ENCODE measurements at places on chromosomes 13 and 19.

GRCh38 chr19:48635263-48635965, 1.8 kb downstream of the DBP start:
- H3K4me1 ChIP-seq = peaks cover 43% of the 10 kb centered on the region
- H3K27ac ChIP-seq = peak overlapping the region; percentile 56
- no peaks in the 10 kb centered on the region for H3K27me3 ChIP-seq
- H3K4me3 ChIP-seq = peak overlapping the region; percentile 68

DNA sequence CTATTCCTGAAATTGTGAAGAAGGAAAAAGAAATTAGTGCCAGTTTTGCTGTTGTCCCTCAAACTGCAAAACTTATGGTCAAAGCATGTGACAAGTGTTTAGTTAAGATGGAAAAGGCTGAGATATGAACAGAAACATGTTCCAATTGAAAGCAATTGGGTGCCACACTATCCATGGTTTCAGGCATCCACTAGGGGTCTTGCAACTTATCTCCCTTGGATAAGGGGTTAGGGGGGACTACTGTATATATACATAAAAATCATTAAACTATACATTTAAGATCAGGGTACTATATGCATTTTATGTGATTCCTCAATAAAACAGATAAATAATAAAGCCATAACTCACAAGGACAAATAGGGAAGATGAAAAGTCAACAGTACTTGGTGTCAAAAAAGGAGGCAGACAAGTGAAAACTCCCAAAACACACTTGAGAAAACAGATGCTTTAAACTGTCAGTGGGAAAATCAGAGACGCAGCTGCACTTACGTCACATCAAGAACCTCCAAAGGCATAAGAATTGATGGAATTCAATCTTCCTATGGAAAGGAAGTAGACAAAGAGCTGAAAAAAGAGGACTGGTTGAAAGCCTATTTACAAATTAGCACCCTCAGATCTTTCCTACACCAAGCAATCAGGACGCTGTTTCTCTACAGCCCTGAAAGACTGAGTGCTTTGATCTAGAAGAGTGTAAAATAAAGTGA, 8.1 kb downstream of the SPART start:
- H3K4me3 ChIP-seq = no peak overlapping the region
- DNase-seq = no peak
- H3K4me1 ChIP-seq = peaks cover 2% of the 10 kb centered on the region
- no peaks in the 10 kb centered on the region for H3K27me3 ChIP-seq

GRCh38 chr19:49559928-49560327, 20.4 kb downstream of the NOSIP start:
- peaks cover 5% of the 10 kb centered on the region for H3K4me1 ChIP-seq
- H3K27me3 ChIP-seq = no peaks in the 10 kb centered on the region
- no peak for DNase-seq
- no peak overlapping the region for H3K27ac ChIP-seq
- peaks cover 60% of the 10 kb centered on the region for H3K36me3 ChIP-seq

- H3K4me1 ChIP-seq = peaks cover 3% of the 10 kb centered on the region
- H3K4me3 ChIP-seq = no peak overlapping the region
- no peak overlapping the region for H3K27ac ChIP-seq
- H3K27me3 ChIP-seq = no peaks in the 10 kb centered on the region
Observed at GRCh38 chr13:97003071-97003470, 8.8 kb upstream of the OXGR1 start.

- H3K4me1 ChIP-seq = peaks cover under 1% of the 10 kb centered on the region
- no peaks in the 10 kb centered on the region for H3K27me3 ChIP-seq
- no peaks in the 10 kb centered on the region for H3K36me3 ChIP-seq
- peak; percentile 76 for DNase-seq
Observed at GRCh38 chr19:48403606-48404005, 10.1 kb downstream of the GRIN2D start.

- H3K36me3 ChIP-seq = peaks cover 50% of the 10 kb centered on the region
- no peak overlapping the region for H3K27ac ChIP-seq
- no peak overlapping the region for H3K4me3 ChIP-seq
- no peaks in the 10 kb centered on the region for H3K27me3 ChIP-seq
Observed at GRCh38 chr13:111165241-111166010, 50.3 kb downstream of the ARHGEF7 start.

- H3K27ac ChIP-seq = no peak overlapping the region
- peaks cover 12% of the 10 kb centered on the region for H3K36me3 ChIP-seq
- no peaks in the 10 kb centered on the region for H3K27me3 ChIP-seq
- peaks cover 8% of the 10 kb centered on the region for H3K4me1 ChIP-seq
- peak overlapping the region; percentile 89 for H3K4me3 ChIP-seq
Observed at GRCh38 chr19:34428549-34429285, 536 bp downstream of the UBA2 start.

GRCh38 chr19:13212759-13213330, 62.6 kb downstream of the IER2 start:
- no peak overlapping the region for H3K27ac ChIP-seq
- DNase-seq = peak; percentile 44
- H3K27me3 ChIP-seq = no peaks in the 10 kb centered on the region
- peaks cover 6% of the 10 kb centered on the region for H3K36me3 ChIP-seq

- H3K4me3 ChIP-seq = no peak overlapping the region
- no peaks in the 10 kb centered on the region for H3K36me3 ChIP-seq
- H3K27ac ChIP-seq = no peak overlapping the region
- peaks cover 6% of the 10 kb centered on the region for H3K27me3 ChIP-seq
Observed at GRCh38 chr19:46812977-46813838, 24.8 kb upstream of the SLC1A5 start.

GRCh38 chr19:51441410-51442390, 16.6 kb downstream of the SIGLEC8 start:
- no peak for DNase-seq
- H3K4me3 ChIP-seq = no peak overlapping the region
- H3K27me3 ChIP-seq = no peaks in the 10 kb centered on the region
- H3K36me3 ChIP-seq = no peaks in the 10 kb centered on the region
- no peaks in the 10 kb centered on the region for H3K4me1 ChIP-seq

DNA sequence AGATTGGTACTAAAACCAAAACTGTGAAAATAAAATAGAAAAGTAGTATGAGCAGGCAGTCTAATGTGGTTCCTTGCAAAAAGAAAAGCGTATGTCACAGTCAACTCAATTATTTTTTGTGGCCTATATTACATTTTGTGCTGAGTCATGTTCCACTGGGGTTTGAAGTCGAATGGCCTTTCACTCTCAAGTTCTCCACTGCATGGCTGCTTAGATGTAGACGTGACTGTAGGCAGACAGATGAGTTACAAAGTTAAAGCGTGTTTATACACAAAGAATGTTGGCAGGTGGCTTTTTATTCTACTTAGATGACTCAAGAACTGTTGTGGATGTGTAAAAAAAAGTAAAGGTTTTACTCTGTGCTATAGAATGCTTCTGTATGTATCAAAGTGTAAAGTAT, 133.9 kb downstream of the SLITRK6 start:
- H3K36me3 ChIP-seq = no peaks in the 10 kb centered on the region
- H3K27me3 ChIP-seq = no peaks in the 10 kb centered on the region
- H3K27ac ChIP-seq = no peak overlapping the region
- DNase-seq = peak; percentile 39
- no peak overlapping the region for H3K4me3 ChIP-seq

- no peaks in the 10 kb centered on the region for H3K4me1 ChIP-seq
- no peak for DNase-seq
- H3K27me3 ChIP-seq = no peaks in the 10 kb centered on the region
- no peak overlapping the region for H3K4me3 ChIP-seq
- H3K36me3 ChIP-seq = no peaks in the 10 kb centered on the region
Observed at GRCh38 chr13:54110597-54110996, 1082.0 kb downstream of the OLFM4 start.

GRCh38 chr13:36763126-36763722, 55.8 kb upstream of the RFXAP start:
- no peak for DNase-seq
- H3K27me3 ChIP-seq = no peaks in the 10 kb centered on the region
- no peaks in the 10 kb centered on the region for H3K4me1 ChIP-seq
- H3K27ac ChIP-seq = no peak overlapping the region

DNA sequence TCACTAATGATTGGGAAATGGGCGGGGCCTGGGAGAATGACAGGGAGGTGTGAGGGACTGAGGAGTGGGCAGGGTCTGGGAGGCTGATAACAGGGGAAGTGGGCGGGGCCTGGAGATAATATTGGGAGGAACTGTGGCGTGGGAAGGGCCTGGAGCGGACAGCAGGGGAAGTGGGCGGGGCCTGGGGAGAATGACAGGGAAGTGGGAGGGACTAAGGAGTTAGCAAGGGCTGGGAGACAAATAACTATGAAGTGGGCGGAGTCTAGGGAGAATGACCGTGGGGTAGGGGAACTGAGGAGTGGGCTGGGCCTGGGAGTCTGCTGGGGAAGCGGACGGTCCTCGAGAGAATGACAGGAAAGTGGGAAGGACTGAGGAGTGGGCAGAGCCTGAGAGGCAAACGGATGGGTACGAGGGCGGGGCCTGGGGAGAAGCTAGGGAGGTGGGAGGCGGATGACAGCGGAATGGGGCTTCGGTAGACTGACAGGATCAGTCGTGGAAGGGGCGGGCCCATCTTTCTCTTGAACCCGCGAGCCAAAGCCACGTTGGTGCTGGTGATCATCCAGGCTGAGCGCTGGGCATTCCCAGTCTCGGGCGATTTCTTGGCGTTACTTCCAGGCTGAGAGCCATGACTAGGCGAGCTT, 14.0 kb upstream of the TUBB4A start:
- H3K27ac ChIP-seq = peak overlapping the region; percentile 56
- H3K27me3 ChIP-seq = no peaks in the 10 kb centered on the region
- H3K4me1 ChIP-seq = peaks cover 21% of the 10 kb centered on the region
- DNase-seq = peak; percentile 91
- H3K36me3 ChIP-seq = no peaks in the 10 kb centered on the region

- H3K4me3 ChIP-seq = peak overlapping the region; percentile 14
- no peaks in the 10 kb centered on the region for H3K27me3 ChIP-seq
- no peak for DNase-seq
- peak overlapping the region; percentile 47 for H3K27ac ChIP-seq
- peaks cover 32% of the 10 kb centered on the region for H3K4me1 ChIP-seq
- H3K36me3 ChIP-seq = peaks cover 24% of the 10 kb centered on the region
Observed at GRCh38 chr19:2428321-2428690, 920 bp upstream of the TIMM13 start.

DNA sequence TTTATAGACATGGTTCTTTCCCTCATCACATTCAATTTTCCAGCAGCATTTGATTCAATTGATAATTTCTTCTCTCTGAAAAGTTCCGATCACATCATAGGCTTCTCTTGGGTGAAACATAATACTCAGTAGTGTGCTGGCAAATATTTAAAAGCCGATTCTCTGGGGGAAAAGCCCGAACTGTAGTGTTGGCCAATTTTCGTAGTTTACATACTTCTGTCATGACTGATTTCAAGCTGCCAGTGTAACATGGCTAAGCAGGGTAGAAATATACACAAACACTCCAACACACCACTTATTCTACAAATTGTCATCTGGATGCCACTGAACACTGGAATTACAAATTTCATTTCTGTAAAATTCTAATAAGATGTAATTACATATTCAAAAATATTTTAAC, 56.1 kb upstream of the FREM2 start:
- H3K4me1 ChIP-seq = no peaks in the 10 kb centered on the region
- peak; percentile 73 for DNase-seq
- H3K36me3 ChIP-seq = no peaks in the 10 kb centered on the region
- no peak overlapping the region for H3K4me3 ChIP-seq
- no peak overlapping the region for H3K27ac ChIP-seq

DNA sequence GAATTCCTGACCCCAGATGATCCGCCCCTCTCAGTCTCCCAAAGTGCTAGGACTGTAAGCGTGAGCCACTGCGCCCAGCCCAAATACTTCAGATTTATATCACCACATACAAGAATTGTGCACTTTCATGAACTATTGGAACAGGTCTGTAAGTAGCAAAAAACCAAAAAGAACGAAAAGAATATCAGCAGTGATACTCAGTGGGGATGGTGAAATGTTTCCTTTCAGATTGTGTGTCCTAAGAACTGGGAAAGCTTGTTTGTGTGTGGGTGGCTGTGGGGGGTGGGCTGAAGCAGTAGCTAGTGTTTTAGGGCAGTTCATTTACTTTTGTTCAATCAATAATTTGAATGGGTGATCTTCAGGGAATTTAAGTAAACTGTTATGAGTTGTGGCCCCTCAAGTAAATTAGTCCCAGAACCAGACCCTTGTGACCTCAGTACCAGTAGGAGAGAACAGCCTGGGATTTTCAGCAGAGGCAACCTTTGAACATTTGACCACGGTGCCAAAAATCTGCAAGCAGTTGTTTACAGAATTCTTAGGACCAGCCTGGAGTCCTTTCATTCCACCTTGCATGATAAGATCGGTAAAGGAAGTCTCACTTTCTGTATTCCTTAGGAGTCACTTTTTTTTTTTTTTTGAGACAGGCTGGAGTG, 106.6 kb downstream of the LRCH1 start:
- no peak overlapping the region for H3K27ac ChIP-seq
- H3K27me3 ChIP-seq = no peaks in the 10 kb centered on the region
- H3K4me1 ChIP-seq = peaks cover 5% of the 10 kb centered on the region
- no peak overlapping the region for H3K4me3 ChIP-seq
- H3K36me3 ChIP-seq = no peaks in the 10 kb centered on the region

GRCh38 chr13:50692396-50692915, 151.0 kb downstream of the DLEU7 start:
- H3K4me1 ChIP-seq = no peaks in the 10 kb centered on the region
- no peak overlapping the region for H3K4me3 ChIP-seq
- no peak overlapping the region for H3K27ac ChIP-seq
- H3K27me3 ChIP-seq = no peaks in the 10 kb centered on the region
- no peak for DNase-seq

GRCh38 chr13:112219740-112220139, 152.8 kb downstream of the SOX1 start:
- H3K27me3 ChIP-seq = no peaks in the 10 kb centered on the region
- H3K27ac ChIP-seq = no peak overlapping the region
- H3K4me1 ChIP-seq = no peaks in the 10 kb centered on the region
- H3K4me3 ChIP-seq = no peak overlapping the region
- no peak for DNase-seq

GRCh38 chr19:58553799-58554493, 959 bp downstream of the CHMP2A start:
- no peak for DNase-seq
- H3K4me1 ChIP-seq = peaks cover 33% of the 10 kb centered on the region
- H3K27ac ChIP-seq = peak overlapping the region; percentile 93
- peaks cover 66% of the 10 kb centered on the region for H3K36me3 ChIP-seq
- H3K27me3 ChIP-seq = no peaks in the 10 kb centered on the region

DNA sequence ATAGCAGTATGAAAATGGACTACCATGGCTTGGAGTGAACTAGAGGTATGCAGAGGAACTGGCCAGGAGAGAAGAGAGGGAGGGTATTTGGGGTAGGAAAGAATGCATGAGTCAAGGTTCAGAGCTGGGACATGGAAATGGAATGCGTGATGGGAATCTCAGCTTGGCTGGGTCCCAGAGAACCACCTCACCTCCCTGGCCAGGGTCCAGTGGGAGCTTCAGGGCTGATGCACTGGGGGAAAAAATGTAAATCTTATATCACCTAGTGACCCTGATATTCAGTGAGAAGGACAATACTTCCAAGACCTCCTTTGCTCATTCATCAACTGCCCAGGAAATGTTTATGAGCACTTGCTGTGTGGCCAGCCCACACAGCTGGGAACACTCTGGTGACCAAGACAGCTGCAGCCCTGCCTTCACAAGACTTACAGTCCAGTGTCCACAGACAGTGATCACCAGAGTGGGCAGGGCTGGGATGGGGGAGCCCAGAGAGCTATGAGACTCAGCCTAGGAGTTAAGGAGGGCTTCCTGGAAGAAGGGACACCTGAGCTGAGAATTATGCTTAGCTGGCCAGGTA, 12.8 kb downstream of the IGSF23 start:
- H3K27ac ChIP-seq = peak overlapping the region; percentile 93
- H3K4me1 ChIP-seq = peaks cover 25% of the 10 kb centered on the region
- no peaks in the 10 kb centered on the region for H3K27me3 ChIP-seq

- peak overlapping the region; percentile 87 for H3K27ac ChIP-seq
- peak; percentile 56 for DNase-seq
- peaks cover 9% of the 10 kb centered on the region for H3K36me3 ChIP-seq
Observed at GRCh38 chr19:40718774-40719391, 2.0 kb downstream of the ITPKC start.

- H3K36me3 ChIP-seq = no peaks in the 10 kb centered on the region
- peaks cover 45% of the 10 kb centered on the region for H3K27me3 ChIP-seq
- H3K4me1 ChIP-seq = peaks cover 7% of the 10 kb centered on the region
- H3K4me3 ChIP-seq = no peak overlapping the region
- H3K27ac ChIP-seq = no peak overlapping the region
Observed at GRCh38 chr19:18231775-18232174, 5.5 kb upstream of the PDE4C start.

Measured in mesenchymal stem cell (in vitro differentiated cells and primary cell).